ENCODE measurements at places on chromosomes 16 and 17.

DNA sequence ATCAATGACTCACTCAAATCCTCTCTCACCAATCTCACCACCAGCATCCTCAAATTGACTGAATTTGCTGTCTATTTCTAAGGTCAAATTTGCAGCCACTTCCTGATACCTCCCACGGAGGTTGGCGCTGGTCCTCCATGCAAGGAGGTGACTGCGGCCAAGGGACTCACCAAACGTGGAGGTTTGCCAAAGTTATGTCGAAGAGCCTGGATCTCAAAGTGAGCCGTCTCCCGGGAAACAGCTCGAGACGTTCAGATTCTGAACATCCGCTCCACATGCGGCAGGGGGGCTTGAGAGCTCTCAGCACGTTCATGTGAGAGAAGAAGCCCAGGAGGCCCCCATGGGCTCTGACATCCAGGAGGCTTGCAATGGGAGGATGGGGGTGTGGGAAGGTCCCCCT, 22.6 kb downstream of the LGALS3BP start:
- DNase-seq = no peak

- no peak for DNase-seq
Measured at GRCh38 chr17:80839970-80840369, 151.7 kb upstream of the CHMP6 start.

DNA sequence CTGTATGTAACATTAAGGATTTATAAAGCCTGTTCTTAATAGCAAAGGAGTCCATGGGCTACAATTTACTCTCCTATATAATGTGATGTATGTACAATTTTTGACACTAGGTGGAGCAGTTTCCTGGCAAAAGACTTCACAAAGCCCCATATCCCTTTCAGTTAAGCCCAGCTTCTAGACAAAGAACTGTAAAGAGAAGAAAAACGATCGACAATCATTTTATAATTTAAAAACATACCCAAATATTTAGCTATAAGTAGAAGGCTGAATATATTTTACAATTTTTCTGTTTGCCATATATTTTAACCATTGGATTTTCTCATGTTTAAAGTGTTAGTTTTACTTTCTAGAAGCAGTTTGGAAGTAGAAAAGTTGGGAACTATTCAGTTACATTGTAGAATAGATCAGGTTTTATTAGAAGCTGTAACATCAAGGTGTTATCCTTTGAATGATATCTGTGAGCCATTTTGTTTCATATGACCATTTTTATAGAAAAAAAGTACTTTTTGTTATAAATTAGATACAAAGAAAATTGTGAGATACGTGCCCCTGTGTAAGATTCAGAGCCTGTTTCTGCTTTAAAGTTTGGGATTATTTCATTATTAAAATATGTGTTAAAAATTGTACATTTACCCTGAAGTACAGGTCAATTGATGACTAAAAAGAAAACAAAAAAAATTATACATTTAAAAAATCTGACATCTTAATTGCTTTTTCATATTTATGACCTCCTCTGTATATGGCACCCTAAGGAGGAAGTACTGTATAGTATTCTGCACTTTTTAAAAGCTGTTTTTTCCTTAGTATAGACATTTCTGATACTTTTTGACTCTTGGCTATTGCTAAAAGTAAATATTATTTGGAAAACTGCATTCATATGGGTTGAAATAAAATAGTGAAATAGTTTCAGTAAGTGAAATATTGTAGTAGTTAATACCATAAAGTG, 46.3 kb downstream of the VMP1 start:
- peak; percentile 87 for DNase-seq

GRCh38 chr17:2855063-2855600, 58.9 kb downstream of the RAP1GAP2 start:
- DNase-seq = no peak

- no peak for DNase-seq
Measured at GRCh38 chr16:59567496-59567895, 833.4 kb upstream of the GOT2 start.

GRCh38 chr17:38786372-38786771, 13.0 kb downstream of the PIP4K2B start:
- no peak for DNase-seq

GRCh38 chr17:18025241-18025944, 13.6 kb downstream of the ATPAF2 start:
- DNase-seq = no peak

DNA sequence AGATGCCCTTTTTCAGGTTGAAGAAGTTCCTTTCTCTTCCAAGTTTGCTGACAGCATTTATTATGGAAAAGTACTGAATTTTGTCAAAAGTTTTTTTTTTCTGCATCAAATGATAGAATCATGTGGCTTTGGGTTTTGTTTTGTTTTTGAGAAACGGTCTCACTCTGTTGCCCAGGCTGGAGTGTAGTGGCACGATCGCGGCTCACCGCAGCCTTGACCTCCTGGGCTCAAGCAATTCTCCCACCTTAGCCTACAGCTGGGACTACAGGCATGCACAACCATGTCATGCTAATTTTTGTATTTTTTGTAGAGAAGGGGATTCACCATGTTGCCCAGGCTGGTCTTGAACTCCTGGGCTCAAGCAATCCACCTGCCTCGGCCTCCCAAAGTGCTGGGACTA, 7.3 kb downstream of the CMTM4 start:
- DNase-seq = no peak

GRCh38 chr16:80167657-80168390, 373.0 kb upstream of the DYNLRB2 start:
- DNase-seq = no peak

GRCh38 chr17:42087736-42088705, 10.3 kb downstream of the ZNF385C start:
- peak; percentile 9 for DNase-seq

- DNase-seq = no peak
Measured at GRCh38 chr17:9054126-9054975, 33.0 kb downstream of the NTN1 start.

GRCh38 chr16:88499836-88500251, 46.8 kb downstream of the ZFPM1 start:
- DNase-seq = no peak

DNA sequence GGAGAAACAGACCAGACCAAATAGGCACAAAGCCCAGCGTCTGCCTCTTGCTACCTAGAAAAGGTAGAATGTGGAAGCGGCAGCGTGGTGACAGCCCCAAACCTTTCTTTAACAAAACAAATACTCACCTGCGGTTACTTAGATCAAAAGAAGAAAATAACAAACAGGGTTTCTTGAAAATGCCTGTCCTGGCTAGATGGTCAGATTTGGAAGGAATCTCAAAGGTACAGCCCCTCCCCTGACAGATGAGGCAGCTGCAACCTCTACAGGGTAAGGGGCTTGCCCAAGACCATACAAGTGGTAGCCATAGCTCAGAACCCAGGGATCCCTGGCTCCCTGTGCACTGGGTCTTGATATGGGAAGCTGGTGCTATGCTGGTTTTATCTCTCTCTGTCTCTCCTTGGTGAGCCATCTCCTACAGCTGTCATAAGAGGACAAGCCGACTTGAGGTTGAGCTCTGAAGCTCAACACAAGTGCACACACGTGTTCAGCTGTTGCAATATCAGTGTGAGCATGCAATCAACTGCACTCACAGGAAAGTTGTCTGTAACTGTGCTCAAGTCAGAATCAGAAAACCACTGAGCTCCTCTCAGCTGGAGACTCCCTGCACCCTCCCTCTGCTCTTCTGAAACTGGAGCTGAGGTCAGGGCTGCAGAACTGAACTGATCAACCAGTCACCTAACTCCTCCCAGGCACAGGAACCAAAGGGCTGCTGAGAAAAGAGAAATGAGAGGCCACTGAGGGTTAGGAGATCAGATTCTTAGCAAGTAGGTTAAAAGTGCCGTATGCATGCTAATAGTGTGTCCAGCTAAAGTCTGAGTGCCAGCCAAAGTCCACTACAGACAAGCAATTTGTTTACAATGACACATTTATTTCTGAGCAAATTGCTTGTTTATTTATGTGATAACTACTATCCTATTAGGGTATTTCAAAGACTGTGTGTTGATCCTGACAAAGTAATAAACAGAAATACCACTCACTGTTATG, 6.1 kb upstream of the RNF157 start:
- DNase-seq = no peak

- no peak for DNase-seq
Measured at GRCh38 chr17:18957831-18958230, 5.9 kb downstream of the SLC5A10 start.

GRCh38 chr17:64095144-64095882, 34.6 kb downstream of the ERN1 start:
- DNase-seq = peak; percentile 59

DNA sequence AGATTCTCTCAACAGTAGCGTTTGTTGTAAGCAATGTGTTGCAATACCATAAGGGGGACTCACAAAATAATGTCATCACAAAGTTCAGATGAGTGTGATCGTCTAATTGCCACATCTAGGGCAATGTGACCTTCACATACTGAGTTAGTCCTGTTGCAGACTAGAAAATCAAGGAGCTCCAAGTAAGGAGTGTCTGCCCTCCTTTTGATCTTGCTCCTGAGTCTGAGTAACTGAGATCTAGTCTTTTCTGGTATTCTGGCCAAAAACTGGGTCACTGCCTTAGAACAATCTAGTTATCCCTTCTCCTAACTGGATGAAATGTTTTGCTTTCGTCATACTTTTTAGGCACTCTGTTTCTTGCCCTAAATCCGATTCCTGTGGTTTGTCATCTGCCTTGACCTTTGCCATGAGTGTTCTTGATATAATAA, 712.1 kb downstream of the CDH11 start:
- DNase-seq = no peak

- DNase-seq = no peak
Measured at GRCh38 chr17:83078378-83079351, 744 bp upstream of the METRNL start.

- no peak for DNase-seq
Measured at GRCh38 chr17:59754552-59754951, 47.1 kb downstream of the VMP1 start.

DNA sequence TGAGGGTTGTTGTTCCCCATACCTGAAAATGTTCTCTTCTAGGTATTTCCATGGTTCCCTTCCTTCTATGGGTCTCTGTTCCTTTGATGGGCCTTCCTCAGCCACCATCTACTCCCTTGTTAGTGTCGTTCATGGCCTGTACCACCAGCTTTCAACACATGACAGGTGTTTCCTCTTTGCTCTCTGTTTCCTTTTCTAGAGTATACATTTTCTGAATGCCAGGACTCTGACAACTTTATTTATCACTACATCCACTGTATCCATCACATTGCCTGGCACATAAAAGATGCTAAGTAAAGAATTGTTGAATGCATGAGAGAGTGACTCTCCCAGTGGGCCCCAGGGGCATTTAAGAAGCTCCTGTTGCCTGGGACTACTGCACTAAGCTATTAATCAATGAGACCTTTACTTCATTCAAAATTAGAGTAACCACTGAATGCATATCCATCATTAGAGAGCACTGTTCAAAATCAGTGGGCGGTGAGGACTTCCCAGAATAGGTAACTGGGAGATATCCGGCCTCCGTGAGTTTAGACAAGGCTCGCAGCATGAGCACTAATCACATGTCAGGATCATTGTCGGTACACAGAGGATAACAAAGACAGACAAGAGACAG, 255.0 kb downstream of the CBLN1 start:
- DNase-seq = no peak

DNA sequence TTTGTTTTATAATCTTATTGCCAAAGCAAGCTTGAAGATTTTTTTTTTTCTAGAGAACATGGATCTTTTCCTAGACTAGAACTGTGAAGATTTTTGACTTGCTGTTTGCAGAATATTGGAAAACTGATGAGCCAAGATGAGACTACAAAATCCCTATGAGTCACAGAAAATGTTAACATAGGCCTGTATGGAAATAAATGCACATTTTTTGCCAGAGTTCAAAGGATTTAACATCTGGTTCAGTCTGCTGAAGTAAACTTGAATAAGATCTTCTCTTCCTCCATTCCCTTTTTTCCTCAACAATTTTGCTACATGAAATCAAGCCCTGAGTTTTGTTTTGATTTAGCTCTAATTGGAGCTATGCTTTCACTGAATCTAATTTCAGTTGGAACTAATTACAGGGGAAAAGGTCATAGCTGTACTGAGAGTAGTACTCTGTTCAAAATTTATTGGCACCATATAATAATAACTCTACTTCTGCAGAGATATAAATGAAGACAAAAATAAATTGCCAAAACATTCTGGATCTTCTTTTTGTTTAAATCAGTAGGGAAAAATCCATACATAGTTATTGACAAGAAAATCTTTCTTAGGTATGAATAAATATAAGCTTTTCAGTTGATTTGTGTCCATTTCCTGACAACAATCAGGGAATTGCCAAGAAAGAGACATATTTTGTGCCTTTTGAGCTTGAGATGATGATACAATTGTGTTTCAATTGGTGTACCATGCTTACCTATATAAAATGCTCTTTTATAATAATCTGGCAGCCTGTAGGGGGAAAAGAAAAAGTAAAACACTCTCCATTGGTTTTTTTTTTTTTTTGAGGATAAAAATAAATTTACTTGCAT, 387.5 kb upstream of the GOT2 start:
- DNase-seq = no peak

DNA sequence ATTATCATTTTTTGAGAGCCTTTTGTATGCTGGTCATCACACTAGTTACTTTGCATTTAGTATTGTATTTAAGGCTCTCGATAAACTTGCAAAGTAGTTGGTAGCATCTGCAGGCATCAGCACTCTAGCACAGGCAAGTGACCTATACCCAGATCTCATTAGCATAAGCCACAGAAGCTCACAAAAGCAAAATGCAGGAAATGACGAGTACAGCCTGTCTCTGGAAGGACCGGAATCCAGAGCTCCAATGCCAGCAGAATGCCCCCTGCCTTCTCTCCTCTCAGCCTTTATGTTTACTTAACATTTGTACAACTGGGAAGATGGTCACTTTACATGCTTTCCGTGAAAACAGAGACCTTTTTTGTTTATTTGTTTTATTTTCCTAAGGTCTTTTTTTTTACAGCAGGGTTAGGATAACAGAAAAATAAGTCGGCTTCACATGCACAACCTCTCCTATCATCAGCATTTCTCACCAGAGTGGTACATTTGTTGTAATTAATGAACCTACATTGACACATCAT, 45.4 kb upstream of the MYOCD start:
- no peak for DNase-seq

GRCh38 chr16:20867585-20867984, 32.6 kb downstream of the DCUN1D3 start:
- DNase-seq = no peak

- DNase-seq = no peak
Measured at GRCh38 chr17:43468691-43469139, 15.1 kb upstream of the DHX8 start.

- no peak for DNase-seq
Measured at GRCh38 chr16:86171329-86171728, 272.4 kb downstream of the IRF8 start.

GRCh38 chr17:29613856-29614255, 8.9 kb downstream of the CORO6 start:
- DNase-seq = no peak

- DNase-seq = no peak
Measured at GRCh38 chr17:1462164-1463112, 6.4 kb upstream of the CRK start.
